ENCODE measurements at places on chromosomes 11 and 22. TPM values are rescaled to one million over a fixed set of nuclear protein-coding genes. Genes with fewer than 3 reads are reported as not detected.

GRCh38 chr11:3807909-3808860 lies at the start of gene PGAP2:
TSS of gene PGAP2 (plus strand) at chr11:3808560. CDS start at chr11:3811260, 2,700 bp downstream.
- DNase-seq, result peak; percentile 77

OPCML gene
- not detected for total RNA-seq

MRGPRF gene
- total RNA-seq, result not detected

VSTM5 gene
- total RNA-seq, result not detected
